ENCODE measurements at places on chromosomes 7 and 10.

DNA sequence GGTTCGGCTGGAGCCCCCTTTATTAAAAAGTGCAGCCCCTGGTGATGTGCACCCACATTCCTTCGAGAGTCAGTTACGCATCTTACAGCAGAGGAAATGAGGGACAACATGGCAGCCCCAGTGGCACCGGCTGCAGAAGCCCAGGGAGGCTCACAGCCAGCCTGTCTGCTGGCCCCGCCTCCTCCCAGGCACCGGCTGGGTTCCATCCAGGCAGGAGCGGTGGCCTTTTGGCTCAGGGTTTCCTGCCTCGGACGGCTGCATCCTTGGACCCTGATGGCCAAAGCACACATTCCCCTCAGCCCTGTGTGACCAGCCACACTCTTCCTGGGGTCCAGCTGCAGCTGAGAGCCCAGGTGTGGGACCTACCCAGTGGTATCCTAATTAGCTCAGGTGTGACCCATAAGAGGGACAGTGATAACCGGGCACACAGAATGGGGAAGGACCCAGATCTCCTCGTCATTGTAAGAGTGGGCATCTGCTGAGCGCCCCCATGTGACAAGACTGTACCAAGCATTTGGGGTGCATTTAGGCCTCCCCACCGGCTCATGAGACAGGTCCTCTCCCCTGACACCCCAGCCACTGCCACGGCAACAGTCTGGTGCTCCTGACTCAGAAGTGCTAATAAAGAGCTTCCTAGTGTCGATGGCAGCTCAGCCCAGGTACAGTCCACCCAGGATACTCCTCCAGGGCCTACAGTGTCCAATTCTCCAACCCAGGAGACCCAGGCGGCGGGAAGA, 63.3 kb upstream of the CHST15 start:
- DNase-seq: no peak

GRCh38 chr10:50516171-50516570, 107.6 kb downstream of the SGMS1 start:
- no peak for DNase-seq

DNA sequence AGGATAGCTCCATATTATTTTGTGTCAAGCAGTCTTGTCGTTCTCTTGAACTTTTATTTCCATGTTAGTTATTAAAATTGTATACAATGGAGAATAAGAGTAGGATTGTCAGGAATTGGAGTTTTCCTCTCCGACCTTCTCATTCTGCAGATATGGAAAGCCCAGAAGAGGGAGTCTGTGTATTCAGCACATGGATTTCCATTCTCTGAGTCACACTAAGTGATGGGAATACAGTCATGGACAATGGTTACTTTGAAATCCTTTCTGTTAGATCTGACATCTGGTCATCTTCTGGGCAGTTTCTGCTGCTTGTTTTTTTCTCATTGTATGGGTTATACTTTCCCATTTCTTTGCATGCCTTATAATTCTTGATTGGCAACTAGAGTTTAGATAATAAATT, 5.0 kb upstream of the TASOR2 start:
- no peak for DNase-seq

DNA sequence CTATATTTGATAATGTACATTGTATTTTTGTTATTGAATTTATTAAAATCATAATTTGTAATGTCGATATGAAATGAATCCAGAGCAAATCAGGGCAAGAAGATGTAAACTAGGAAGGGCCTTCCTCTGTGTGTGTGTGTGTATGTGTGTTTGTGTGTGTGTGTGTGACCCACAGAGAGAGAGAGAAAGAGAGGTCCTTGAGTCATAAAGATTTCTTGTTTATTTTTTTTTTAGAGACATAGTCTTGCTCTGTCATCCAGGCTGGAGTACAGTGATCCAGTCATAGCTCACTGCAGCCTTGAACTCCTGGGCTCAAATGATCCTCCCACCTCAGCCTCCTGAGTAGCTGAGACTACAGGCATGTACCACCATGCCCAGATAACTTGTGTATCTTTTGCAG, 50.7 kb downstream of the INPP5F start:
- DNase-seq: no peak

DNA sequence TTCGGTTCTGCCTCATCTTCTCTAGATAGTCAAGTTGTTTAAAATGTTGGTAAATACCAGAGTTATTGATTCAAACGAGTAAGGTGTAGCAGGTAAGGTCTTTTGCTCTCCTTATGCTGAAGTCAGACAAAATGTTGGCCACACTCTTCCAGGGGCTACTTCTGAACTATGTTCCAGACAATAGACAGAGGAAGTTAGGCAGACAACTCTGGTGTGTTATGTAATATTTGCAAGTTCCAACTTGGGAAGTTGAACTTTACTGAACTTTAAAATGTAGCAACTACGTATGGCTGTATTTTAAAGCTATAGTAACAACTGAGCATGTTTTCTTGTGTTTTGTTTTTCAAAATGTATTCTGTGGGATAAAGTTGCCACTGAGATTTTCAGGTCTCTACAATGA, 125.7 kb upstream of the NEBL start:
- no peak for DNase-seq

- no peak for DNase-seq
These were observed 34.0 kb downstream of the PSAP start for GRCh38 chr10:71816936-71817618.

DNA sequence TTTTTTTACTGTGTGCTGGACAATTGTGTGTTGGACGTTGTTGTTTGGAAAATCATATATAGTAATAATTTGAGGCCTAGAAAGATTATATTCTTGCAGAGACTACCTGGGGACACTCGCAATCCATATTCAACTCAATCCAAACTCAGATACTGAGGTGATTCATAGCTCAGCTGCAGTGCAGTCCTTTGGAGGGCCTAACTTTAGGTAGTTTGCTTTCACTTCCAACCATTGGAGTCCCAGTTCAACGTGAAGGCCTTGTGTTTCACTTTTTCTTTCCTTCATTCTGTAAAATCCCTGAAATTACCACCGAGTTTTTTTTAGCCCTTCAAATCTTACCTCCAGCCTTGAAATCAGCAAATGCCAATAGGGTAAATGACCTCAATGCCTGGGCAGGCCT, 32.3 kb downstream of the ATRNL1 start:
- no peak for DNase-seq

DNA sequence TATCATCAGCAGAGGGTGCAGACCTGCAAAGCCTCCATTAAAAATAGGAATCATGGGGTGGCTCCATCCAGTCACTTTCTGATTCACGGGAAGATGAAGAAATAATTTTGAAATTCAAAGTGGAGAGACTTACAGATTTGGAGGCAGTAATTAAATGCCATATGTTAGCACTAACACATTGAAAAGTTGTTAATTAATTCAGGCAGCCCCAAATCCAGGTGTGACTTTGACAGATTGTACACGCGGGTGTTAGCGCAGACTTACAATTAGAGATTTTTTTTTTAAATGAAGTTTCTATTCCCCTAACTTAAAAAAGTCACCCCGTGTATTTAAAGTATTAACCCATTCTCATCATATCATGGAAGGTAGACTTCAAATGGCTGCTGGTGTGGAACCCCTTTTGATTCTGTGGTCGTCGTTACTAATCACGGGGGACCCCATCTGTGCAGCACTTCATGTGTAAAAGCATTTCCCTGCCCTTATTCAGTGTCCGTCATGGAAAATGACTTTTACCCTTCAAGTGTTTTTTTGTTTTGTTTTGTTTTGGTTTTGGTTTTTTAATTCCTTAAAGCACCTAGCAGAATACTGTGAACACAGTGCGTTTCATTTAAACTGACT, 235.8 kb downstream of the CELF2 start:
- DNase-seq: no peak

GRCh38 chr10:32112055-32112454, 55.8 kb upstream of the KIF5B start:
- no peak for DNase-seq

- no peak for DNase-seq
These were observed 2.4 kb upstream of the VDAC2 start for GRCh38 chr10:75208181-75208580.

- no peak for DNase-seq
These were observed 425.2 kb upstream of the VSTM2A start for GRCh38 chr7:54116956-54117355.

DNA sequence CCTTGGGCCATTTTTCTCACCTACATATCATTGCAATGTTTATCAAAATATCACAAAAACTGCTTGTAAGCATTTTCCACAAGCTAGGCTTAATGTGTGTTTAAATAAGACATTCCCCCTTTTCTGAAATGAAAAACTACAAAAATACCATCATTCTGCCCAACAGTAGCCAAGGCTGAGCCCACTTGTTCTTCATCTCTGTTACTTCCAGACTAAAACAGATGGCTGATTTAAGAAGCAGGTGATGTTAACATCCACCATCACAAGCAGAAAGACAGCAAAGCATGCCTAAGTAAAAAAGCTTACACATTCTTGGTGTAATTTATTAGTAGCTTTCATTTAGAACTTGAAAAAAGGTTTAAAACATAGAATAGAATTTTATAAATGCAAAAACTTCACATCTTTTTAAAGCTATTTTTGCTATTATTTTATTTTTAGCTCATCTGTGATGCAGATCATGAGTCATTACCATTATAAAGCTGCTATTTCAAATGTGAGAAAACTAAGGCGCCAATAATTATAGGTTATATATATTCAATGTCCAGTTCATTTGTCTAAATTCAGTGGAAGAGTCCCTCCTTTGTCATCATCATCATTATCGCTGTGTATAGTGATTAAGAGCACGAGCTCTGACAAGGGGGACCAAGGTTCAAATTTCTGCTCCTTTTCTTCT, 109.4 kb downstream of the RELN start:
- no peak for DNase-seq

DNA sequence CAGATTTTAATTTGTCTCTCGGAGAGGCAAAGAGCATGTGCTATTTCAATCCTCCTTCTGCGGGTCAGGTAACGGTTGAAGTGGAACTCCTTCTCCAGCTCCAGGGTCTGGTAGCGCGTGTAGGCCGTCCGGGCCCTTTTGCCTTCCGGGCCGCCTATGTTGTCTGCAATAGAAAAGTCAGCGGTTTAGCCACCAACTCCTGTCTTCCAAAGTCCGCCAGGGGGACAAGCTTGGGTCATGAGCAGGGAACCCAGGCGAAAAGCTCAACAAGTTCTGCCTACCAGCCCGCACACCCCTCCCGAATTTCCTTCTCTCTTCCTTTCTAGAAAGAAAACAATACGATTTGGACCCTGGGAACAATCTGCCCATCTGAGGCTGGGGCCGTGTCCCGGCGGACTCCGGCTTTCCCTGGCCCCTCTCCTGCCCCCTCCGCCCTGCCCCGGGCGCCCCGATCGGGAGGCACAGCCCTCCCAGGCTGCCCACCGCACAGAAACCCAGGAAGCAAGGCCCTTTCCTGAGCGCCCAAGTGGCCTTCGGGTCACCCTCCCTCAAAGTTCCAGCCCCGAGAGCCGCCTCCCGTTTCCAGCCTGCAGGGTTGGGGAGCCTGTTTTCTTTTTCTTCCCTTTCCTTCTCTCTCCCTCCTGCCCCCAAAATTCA, 1.4 kb downstream of the HOXA5 start:
- no peak for DNase-seq

- DNase-seq: no peak
These were observed 71.2 kb upstream of the DUSP5 start for GRCh38 chr10:110426294-110427181.

GRCh38 chr7:70585071-70585470, 546.9 kb upstream of the GALNT17 start:
- no peak for DNase-seq

GRCh38 chr10:88337134-88337533, 246.0 kb downstream of the RNLS start:
- no peak for DNase-seq

Data from activated CD8-positive, alpha-beta memory T cell treated with anti-CD3 and anti-CD28 coated beads for 4 hours (primary cell).